ENCODE measurements at places on chromosomes 5 and 9.

DNA sequence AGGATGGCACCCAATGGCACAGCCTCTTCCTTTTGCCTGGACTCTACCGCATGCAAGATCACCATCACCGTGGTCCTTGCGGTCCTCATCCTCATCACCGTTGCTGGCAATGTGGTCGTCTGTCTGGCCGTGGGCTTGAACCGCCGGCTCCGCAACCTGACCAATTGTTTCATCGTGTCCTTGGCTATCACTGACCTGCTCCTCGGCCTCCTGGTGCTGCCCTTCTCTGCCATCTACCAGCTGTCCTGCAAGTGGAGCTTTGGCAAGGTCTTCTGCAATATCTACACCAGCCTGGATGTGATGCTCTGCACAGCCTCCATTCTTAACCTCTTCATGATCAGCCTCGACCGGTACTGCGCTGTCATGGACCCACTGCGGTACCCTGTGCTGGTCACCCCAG lies 25.4 kb downstream of the HRH2 start:
- DNase-seq = no peak

DNA sequence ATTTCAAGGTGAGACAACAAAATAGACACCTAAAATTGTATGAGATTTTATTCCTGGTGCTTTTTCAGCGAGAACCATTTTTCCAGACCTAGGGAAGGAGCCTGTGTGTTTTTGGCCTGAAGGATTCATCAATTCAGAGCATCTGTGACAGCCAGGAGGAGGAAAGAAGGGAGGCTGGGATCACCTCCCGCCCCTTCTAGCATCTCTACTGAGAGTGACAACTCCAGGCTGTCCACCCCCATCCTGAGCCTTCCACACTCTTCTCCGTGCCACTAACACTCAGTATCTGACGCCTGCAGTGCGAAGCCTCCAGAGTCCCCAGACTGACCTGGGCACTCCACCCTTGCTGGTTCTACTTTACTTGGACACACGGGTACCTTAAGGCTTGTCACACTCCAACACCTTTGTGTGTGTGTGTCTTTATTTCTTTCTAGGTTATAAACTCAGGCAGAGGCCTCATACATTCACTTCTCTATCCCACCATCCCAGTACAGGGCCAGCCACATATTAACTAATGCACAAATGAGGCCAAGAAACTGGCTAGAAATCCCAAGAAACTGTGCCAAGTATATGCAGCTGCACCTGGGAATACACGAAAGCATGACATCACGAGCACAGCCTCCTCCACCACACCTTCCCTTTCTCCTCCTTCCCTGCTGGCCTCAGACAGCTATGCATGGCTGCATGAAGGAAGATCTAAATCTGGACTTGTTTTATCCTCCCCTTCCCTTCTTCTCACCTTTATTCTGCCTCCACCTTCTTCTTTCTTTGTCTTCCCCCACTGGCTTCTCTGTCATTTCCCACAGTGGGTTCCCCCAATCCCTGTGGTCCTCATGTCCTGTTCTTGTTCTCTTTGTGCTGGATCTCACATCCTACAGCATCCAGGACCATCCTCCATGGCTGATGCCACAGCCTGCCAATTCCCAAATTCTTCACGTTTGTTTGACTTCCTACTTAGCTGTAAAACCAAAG lies 16.0 kb downstream of the S1PR3 start:
- no peak for DNase-seq

DNA sequence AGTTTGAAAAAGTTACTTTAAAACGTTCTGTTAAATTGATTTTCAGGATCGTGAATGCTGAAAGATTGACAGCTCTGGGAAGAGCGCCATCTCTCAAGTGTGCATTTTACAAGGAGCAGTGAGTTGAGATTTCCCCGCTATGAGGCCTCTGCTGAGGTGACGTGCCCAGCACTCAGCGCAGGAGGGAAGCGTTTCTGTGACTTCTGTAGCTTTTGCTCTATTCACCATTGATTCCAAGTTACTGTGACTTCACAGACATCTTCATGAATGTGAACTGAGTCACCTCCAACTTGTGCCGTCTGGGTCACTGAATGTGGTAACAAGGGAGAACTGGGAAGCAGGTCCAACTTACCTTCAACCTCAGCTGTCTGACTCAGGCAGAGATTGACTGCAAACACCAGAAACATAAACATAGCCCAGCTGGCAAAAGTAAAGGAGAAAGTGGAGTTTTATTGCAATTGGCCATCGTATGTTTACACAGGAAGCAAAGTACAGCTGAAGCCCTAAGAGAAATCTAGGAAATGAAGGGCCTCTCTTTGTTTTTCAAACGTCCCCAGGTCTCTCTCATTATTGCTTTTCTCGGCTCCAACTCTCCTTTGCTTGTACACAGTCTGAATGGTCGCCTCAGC lies 428.8 kb upstream of the CLINT1 start:
- no peak for DNase-seq

DNA sequence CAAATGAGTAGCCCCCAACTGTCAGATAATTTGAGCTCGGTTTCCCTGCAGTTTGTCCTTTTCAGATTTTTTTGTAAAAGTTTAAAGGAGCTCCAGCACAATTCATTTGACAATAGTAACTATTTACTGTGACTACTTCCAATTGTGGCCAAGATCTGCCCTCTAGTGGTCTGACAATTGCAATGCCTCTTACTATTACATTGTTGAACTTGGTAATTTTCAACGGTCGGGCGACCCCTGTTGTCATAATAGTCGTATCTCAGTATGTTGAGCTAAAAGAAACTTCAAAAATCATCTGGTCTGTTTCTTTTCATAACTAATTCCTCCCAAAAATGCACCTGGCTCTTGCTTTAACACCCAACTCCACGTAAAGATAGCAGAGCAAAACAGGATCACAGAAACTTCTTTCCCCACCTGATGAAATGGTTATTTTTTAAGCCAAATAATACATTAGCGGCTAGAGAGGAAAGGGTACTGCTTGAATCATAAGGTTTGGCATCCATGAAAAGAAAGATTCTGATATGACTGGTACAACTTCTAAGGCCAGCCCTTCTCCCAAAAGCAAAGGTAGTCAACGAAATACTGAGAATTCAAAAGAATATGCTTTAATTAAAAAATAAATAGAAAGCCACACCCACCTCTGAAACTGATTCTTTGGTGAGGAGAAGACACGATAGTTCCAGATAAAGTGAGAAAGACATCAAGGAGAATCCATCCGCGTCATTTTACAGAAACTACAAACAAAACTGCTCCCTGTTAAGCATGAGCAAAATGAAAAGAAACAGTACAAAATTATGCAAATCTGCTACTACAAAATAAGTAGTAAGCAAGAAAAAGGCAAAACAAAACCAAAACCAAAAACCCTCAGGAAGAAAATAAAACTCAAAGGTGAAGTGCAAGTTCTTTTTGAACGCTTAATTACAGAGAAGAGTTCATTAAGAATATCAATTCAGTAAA lies 76.9 kb upstream of the HTR4 start:
- peak; percentile 63 for DNase-seq

DNA sequence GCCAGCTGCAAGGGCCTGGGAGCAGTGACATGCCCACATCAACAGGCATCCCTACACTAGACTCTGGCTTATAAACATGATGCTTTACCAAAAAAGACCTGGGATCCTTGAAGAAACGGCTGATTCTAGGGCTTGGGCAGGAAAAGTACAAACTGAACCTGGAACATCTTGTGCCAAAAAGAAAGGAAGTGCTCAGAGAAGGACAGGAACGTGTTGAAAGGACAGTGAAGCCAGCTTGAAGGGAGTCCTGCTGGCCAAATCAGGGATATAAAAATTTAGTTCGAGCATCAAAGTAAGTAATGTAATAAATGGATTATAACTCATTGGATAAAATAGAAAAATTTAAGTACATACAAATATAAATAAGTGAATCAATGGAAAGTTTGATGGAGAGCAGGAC lies 58.1 kb downstream of the ALDH7A1 start:
- no peak for DNase-seq

DNA sequence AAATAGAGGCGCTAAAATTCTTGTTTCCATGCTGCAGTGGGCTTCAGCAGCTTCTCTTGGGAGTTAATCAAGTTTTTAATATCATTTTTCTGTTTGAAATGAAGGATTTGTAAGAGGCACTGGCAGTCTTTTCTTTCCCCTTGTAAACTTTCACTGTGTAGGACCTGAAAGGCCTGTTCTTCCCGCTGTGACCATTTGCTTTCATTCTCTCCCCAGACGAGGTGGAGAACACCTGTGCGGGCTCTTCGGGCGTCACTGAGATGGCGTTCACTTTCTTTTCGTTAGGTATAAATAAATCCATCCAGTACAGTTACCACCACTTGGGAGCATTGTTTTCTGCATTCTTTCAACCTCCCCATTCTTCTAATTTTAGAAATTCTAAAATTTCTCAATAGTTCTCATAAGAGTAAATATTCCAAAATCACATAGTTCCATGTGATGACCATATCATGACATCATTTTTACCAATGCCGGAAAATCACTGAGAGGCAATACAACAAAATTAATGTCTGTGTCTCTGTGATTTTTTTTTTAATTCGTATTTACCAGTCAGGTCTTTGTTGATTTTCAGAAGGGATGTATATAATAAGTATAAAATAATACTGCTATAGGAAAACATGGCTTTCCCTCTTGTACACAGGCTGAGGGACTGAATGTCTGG lies 131.7 kb upstream of the ICE1 start:
- no peak for DNase-seq

DNA sequence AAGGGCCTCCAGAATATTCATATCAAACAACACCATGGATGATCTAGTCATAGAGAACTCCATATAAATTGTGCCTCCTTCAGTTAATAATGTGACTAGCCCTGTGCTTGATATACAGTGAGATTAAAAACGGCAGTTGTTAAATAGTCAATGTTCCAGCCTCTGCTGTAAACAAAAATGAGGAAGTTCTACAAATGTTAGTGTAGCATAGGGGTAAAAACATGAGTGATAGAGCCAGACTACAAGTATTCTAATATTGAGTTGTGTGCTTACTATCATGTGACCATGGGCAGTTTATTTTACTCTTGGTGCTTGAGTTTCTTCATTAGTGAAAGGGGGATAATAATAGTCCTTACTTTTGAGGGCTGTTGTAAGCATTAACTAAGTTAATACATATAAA lies 43.3 kb upstream of the SLCO6A1 start:
- no peak for DNase-seq

All from activated naive CD4-positive, alpha-beta T cell treated with Interleukin-2 at 50 U/mL for 16 hours (primary cell).